ENCODE measurements at places on chromosomes 3 and 15.

DNA sequence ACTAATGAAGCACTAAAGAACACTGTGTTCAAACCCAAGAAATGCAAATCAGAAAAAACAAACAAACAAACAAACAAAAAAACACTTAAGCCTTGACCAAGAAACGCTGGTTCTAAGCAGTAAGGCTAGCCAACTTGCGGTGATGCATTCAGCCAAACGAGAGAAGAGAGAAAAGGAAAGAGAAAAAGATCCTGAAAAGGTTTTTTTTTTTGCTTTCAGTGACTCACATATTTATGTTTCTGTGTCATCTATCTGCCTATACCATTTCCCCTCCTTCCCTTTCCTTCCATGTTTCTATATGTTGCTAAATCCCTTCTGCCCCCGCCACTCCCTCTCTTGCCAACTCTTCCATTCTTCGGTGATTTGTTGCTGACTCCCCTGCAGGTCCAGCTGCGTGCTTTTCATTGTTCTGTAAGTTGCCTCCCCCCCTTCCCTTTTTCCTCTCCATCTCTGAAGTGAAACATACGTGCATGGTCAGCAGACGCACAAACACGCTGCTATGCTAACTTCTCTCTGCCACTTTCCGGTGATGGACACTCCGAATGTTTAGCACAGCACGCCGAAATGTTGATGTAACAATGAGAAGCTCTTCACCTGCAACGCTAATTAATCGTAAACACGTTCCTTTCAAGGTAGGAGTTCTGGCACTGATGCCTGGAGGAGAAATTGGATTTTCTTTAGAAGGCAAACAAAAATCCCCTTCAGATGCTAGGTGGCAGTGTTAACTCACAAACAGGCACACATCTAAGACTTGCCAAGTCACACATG lies 154.4 kb downstream of the TUSC7 start:
- no peak for DNase-seq

DNA sequence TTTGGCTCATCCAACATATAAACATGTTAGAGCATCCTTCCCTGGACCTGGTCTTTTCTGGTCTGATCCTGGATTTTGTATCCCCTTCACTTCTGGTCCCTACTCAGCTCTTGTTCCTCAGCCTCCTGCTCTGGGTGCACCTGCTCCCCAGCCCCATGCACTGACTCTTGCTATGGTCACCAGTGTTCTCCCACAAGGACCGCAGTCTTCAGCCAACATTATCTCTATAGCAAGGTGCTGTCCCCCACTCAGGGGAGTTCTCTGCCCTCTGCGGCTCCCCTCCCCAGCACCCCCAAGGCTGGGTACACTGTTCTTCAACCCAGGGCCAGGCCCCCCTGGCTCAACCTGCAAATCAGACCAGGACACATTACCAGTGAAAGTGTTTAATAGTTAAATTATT lies 80.2 kb downstream of the SEC22A start:
- DNase-seq = no peak

DNA sequence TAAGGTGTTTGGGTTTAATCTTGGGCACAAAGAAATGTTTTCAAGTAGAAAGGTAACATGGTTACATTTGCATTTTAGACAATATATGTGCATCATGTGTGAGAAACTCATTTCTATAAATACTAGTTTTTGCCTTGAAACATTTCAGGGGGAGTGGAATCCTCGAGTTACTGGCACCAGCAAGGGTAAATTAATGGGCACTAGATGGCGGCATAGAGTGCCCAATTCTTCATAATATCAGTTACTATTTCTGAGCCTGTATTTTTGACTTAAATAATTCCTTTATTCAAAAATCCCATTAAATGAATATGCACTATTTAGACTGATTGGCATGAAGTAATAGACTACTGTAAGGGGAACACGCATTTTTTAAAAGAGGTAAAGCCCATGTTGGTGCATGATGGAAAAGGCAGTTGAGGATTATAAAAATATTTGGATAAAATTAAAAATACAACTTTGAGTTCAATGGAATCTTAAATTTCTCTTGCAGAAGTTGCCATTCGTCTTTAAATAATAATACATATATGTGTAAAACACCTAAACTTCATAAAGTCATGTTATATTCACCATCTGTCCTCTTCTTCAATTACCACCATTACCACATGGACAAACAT lies 106.3 kb downstream of the ZBTB20 start:
- DNase-seq = peak; percentile 32

DNA sequence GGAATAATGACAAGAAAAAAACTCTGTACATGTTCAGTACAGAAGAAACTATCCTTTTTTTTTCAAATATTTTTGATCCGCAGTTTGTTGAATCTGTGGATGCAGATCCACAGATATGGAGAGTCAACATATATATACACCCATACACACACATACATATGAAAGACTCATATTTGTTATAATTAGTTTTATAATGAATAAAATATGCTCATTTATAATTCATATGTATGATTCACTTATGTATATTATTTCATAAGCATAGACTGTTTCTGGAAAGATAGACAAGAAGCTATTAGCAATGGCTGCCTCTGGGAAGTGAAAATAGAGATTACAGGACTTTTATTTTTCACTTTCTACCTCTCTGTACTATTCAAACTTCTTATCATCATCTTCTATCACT lies 9.8 kb downstream of the DZIP1L start:
- DNase-seq = no peak

DNA sequence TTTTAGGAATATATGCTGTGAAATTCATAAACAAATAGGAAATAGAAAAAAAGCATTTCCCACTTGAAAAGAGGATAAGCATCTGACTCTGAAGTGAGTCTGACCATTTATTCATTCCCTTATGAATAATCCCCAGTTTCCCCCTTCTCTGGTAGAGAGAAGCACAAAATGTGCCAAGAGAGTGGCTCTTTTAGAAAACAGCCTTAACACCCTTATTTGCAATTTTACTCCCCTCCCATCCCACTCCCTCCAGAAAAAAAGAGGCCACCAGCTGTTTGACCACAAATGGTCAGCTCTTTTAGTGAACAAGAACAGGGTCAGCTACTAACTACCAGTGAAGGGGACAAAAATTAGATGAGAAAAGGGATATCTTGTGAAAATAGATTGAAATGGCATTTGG lies 184.5 kb upstream of the ADAMTS9 start:
- no peak for DNase-seq

GRCh38 chr3:48024401-48024800 lies 8.2 kb upstream of the MAP4 start:
- DNase-seq = no peak

DNA sequence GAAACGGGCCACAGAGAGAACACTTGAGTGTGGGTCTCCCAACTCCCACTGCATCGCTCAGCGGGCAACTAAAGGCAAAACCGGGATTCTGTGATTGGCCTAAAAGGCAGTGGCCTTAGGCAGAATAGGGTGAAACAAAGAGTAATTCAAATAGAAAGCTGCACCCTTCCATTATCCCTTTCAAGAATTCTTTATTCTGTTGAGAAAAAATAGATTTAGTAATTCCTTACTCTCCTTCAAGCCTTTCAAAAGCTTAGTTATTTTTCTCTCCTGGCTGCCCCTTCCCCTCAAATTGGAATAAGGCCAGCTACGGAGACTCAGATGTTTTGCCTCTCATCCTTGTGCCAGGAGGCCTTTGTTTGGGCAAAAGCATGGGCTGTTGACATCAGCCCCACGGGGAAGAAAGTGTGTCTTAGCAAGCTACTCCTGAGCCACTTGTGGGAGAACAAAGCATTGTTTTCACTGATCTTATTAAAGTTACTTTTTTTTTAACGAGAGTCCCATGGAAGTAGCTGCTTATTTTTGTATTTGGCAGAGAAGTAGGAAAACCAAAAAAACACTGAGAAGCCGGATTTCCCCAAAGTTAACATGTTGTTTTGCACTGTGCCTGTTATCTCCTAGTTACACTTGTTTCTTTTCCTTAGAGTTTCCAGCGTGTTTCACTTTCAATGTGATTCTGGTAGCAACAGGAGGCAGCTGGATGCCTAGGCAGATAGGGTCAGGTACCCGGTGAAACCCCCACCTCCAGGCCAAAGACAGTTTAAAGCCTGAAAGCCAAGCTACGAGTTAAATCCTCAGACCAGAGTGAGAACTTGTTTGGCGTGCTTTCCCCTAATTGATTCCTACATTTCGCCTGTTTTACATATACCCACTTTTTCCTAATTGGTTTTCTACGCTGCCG lies 2.2 kb downstream of the ST6GAL1 start:
- DNase-seq = no peak

- peak; percentile 44 for DNase-seq
These were observed at the start of gene CD80 for GRCh38 chr3:119559441-119559963. Gene CD80 (minus strand): TSS chr3:119559614. CDS start chr3:119557728, 1,886 bp downstream.

- DNase-seq = no peak
These were observed 6.7 kb downstream of the TNFSF10 start for GRCh38 chr3:172516318-172517214.

DNA sequence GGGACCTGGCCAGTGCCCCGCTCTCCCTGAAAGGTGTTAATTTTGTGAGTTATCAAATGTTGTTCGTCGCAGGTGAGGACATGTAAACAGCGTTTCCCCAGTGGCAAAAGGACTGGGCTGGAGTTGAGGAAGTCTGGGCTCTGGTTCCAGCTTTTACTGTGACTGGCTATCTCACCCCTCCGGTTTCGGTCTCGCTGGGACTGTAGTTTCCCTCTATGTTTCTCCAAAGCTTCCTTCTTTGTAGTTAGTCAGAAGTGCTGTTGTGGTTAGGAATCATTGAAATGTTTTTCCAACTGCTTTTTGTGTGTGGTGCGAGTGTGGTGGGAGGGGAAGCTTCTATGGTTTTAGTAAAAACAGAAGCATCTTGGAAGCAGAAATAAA lies 990 bp upstream of the CLDN1 start:
- no peak for DNase-seq

DNA sequence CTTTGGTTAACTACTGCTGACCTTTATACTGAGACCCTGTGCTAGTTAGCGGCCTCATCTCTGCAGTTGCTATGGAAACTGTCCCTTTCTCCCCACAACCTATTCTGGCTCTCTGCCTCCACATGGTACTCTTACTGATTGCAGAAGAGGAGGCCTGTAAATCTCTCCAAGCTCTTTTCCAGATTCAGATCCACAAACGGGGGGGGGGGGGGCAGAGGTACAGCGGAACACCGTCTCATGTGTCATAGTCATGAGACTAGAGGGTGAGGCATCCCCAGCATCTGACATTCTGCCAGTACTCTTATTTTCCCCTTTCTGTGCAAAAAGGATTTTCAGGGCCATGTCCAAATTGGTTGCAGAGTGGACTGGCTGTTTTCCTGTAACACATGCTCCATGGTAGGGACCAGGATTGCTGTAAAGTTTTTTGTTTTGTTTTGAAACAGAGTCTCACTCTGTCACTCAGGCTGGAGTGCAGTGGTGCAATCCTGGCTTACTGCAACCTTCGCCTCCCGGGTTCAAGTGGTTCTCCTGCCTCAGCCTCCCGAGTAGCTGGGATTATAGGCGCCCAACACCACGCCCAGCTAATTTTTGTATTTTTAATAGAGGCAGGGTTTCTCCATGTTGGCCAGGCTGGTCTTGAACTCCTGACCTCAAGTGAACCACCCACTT lies 8.3 kb upstream of the MAP1A start:
- DNase-seq = no peak

DNA sequence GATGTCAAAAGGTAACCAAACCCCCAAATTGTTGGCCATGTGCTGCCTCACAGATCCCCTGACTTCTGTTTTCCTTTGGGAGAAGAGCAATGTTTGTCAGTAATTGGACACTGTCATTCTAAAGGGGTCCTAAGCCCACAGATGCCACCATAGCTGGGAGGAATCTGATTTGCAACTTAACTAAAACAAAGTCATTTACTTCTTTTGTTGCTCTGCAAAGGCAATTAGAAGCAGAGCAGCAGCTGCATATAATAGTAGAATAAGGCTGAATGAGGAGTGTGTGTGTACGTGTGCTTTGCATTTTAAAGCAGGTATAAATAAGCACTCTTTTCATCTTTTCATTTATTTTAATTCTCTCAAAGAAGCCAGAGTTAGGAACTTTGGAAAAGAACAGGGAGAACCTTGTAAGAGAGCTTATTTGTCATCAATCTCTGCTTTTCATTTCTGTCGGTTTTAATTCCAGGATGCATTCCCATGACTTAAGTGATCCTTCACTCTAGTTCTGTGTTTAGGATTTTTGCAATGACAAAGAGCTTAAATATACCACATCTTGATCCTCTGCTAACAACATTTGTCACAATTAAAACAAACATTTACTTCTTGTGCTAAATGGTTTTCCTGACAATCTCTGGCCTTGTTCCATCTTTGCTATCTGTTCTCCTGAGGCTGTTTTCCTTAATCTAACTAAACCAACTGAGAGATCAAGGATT lies 530.2 kb upstream of the CBLB start:
- no peak for DNase-seq

GRCh38 chr3:190443257-190443656 lies 6.4 kb downstream of the TMEM207 start:
- no peak for DNase-seq

DNA sequence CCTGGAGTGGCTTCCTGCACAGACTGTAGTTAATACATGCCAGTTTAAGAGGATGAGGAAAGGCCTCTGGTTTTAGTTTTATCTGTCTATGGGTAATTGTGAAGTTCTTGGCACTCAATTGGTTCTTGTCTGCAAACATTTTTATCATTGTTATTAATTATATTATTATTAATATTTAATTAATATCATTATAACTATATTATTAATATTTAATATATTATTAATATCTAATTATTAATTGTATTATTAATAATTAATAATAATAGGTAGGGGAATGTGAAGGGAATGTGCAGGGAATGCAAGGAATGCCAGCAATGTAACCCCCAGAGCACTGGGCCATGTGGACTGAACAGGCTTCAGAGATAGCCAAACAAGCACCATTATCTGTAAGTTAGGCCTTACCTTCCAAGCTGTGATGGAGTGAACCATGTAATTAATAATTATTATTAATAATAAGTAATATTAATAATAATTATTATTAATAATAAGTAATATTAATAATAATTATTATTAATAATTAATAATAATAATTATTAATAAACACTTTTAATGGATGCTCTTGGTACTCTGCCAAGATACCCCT lies 79.8 kb upstream of the NMNAT3 start:
- DNase-seq = no peak

- no peak for DNase-seq
These were observed 22.0 kb downstream of the RBP1 start for GRCh38 chr3:139517321-139518065.

DNA sequence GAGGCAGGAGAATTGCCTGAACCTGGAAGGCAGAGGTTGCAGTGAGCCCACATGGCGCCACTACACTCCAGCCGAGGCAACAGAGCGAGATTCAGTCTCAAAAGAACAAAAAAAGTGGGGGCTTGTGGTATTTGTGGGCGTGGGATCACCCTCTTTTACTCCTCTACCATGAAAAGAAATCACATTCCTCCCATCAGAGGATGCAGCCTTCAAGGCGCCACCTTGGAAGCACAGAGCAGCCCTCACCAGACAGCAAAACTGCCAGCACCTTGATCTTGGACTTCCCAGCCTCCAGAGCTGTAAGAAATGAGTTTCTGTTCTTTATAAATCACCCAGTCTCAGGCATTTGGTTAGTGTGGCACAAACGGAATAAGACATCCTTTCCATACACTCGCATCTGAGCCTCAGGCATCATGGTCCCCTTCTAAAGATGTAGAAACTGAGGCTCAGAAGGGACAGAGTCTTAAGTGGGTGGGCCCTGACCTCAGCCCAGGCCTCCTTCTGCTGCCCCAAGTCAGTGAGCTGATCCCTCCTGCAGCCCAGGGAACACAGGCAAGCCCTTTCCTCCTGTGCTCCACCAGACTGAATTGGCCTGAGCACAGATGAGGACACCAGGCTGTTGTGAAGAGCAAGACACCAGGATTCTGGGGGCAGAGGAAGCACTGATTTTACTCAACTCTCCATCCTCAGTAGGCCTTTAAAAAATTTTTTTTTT lies 201.7 kb upstream of the LINGO1 start:
- no peak for DNase-seq
